ENCODE measurements at places on chromosomes 2 and 18.

GRCh38 chr2:62348700-62349099, 152.8 kb downstream of the B3GNT2 start:
- DNase-seq, result no peak

DNA sequence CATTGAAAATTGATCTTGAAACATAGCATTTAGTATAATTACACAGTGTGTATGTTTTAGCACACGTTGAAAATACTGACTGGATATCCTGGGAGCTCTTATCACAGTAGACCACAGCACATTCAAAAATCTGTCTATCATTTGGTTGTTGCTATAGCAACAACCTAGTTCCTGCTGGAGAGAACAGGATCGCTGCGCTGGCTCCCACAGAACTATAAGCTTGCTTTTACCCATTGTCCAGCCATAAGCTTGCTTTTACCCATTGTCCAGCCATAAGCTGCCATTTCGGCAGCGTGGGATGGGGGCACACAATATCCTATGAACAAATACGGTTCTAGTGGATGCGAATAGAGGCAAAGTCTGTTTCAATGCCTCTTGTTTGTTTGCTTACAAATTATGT, 70.4 kb upstream of the ST6GAL2 start:
- no peak for DNase-seq

DNA sequence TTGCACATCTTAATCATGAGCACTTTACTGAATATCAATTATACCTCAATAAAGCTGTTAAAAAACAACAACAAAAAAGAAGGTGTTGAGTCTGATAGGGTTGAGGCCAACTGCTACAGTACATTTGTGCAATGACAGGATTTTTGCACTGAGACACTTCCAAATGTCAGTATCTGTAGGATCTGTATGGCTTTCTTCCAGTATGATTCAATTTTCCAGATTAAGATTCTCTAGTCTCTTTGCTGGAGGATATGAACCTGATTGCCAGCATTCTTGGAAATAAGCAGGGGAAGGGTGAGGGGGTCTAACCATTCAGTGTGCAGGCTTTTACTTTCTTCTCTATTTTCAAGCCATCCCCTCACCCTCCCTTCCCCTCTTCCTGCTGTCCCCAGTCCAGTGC, 85.1 kb downstream of the SEMA4F start:
- no peak for DNase-seq

GRCh38 chr2:67752199-67752598, 310.6 kb downstream of the C1D start:
- DNase-seq, result no peak

- DNase-seq, result no peak
Observed at GRCh38 chr2:2742726-2743125, 411.7 kb upstream of the MYT1L start.

DNA sequence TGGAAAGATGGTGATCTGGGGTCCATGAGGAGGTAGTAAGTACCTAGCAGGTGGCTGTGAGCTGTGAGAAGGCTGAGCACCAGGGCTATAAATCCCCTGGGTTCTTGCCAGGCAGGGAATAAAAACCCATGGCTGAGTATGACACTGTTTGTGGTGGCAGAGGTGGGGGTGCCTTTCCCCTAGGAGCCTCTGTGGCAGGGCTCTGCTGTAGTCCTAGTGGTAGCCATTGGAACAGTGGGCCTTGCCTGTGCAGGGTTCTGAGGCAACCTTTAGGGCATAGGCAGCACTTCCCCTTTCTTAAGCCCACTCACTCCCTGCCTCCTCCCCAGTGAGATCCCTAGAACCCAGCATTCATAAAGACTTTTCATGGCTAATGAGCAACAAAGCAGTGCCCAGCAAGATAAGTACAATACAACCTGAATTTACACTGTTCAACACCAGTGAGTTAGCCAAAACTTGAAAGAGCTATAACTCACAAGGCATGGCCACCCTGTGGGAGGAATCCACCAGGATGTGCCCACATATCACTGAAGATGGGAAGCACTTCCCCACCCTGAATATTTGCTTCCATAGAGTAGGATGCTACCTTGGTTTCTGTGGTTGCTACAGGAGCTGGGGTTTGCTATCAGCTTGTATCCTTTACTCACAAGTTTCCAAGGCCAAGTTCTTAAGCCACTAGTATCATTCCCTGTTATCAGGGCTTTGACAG, 100.9 kb upstream of the NEUROD1 start:
- DNase-seq, result no peak

DNA sequence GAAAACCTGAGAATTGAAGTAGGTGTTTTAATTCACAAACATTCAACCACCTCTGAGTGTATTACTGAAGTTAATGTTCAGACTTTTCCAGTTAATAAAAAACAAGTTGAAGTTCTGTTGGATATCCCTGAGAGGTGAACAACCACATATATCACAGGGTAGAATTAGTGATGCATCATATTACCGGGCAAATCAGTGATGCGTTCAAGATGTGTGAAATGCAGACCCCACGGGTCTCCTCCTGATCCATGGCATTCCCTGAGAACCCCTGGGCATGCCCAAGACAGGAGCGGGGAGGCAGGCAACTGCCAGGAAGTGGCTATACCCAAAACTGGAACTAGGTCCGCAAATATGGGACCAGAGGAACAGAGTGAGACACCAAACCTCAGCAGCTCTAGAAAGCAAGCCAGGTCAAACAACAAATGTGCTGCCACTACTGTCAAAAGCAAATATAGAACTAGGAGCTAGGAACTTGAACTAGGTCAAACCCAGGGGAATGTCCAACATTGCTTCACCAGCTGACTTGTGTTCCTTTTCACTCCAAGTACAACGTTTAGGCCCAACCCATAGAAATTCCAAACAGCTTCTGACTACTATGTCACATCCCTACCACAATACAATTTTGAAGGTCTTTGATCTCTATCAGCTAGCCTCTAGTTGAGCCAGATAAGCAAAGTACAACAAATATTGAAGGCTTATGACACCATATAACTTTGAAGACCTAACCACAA, 20.2 kb downstream of the PSTPIP2 start:
- DNase-seq, result no peak

DNA sequence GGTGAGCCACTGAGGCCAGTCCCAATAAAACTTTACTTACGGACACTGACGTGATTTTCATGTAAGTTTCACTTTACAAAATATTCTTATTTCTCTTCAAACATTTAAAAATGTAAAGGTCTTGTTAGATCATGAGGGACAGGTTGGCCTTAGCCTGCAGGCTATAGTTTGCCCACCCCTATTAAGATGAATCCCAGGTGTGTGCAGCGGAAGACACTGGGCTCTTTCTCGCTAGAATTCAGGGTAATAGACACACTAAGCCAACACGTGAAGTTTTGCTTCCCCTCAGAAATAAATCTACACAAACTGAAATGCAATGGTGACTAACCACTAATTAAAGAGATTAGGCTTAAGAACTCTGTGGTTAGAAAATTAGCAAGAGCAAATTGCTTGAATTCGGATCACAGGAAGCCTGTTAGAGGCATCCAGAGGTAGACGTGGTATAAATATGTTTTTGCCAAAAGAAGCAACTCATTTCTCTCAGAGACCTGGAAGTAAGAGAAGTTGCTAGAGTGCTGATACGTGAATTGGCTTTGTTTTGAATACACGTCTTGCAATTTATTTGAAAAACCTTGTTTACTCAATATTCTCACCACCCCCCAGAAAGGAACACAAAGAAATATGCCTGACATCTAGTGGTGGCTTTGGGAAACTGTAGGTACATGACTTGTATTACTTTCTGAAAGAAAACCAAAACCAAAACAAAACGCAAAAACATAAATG, 151.6 kb downstream of the DTNB start:
- DNase-seq, result peak; percentile 65

DNA sequence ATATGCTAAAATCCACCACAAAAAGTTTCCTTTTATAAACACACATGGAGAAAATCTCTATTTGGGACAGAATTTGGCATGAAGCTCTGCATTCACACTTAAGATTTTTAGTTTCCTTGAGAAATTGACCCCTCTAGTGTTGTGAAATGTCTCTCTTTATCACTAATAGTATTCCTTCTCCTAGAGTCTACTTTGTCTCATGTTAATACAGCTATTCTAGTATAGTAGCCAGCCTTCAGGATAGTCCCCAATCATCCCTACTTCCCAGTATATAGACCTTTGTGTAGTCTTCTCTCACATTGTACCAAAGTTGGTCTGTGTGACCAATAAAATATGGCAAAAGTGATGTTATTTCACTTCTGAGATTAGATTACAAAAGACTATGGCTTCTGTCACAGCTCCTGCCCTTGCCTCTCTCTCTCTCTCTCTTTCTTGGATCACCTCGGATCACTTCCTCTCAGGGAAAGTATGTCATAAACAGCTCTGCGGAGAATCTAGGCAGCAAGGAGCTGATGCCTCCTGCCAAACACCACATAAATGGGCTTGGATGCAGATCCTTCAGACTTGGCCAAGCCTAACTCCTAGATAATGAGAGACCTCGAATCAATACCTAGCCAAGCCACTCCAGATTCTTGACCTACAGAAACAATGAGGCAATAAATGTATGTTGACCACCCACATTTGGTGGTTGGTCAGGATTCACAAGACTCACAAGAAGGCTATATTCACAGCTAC, 59.7 kb upstream of the NABP1 start:
- no peak for DNase-seq

DNA sequence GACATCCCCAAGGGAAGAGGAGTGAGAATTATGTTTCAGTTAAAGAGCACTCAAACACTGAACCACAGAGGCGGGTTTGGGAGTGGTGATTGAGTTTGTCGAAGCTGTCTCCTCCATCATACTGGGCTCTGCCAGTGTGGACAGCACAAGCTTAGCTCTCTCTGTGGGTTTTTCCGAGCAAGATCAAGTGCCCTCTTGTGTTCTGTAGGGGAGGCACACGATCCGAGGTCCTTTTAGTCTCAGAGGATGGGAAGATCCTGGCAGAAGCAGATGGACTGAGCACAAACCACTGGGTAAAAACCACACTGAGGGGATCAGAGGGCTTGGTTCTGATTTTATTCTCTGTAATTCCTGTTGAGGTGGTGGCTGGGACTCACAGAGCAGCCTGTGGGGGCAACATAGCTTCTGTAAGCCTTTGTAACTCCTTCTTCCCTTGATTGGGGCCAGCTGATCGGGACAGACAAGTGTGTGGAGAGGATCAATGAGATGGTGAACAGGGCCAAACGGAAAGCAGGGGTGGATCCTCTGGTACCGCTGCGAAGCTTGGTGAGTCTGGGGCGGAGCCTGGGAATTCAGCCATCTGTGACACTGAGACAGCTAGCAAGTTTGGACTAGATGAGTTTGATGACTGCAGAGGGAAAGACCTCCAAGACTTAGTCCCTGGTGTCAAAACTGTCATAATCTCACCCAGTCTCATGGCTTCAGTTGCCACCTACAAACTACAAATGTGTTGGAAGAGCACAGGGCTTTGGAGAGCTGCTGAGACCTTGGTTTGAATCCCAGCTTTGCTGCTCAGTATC, 2.0 kb downstream of the NAGK start:
- DNase-seq, result no peak

GRCh38 chr2:28406276-28407096, 13.8 kb downstream of the FOSL2 start:
- peak; percentile 73 for DNase-seq

Data from central memory CD4-positive, alpha-beta T cell (primary cell).